Activated CD4-positive, alpha-beta T cell treated with anti-CD3 and anti-CD28 coated beads, Interleukin-2, Interleukin-4, amounts not matched to agents 100 ng/mL and 50 ng/mL, durations not matched to agents 16 hours and 8 hours (primary cell): ENCODE measurements at places on chromosomes 5 and 9.
A peak's percentile ranks its signal among the peaks of the same experiment; 100 is the strongest.

GRCh38 chr5:34021334-34021733 lies 13.5 kb upstream of the AMACR start:
- DNase-seq, result no peak

DNA sequence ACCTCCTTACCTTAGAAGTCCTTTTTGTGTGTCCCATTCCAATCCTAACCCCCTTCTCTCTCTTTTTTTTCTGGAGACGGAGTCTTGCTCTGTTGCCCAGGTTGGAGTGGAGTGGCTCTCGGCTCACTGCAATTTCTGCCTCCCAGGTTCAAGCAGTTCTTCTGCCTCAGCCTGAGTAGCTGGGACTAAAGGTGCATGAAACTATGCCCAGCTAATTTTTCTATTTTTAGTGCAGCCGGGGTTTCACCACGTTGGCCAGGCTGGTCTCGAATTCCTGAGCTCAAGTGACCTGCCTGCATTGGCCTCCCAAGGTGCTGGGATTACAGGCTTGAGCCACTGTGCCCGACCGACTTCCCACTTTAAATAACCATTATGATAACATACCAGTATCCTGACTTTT lies 17.5 kb downstream of the TMEM38B start:
- DNase-seq, result no peak

- no peak for DNase-seq
These were observed 276.6 kb downstream of the ASTN2 start for GRCh38 chr9:117138231-117138630.

DNA sequence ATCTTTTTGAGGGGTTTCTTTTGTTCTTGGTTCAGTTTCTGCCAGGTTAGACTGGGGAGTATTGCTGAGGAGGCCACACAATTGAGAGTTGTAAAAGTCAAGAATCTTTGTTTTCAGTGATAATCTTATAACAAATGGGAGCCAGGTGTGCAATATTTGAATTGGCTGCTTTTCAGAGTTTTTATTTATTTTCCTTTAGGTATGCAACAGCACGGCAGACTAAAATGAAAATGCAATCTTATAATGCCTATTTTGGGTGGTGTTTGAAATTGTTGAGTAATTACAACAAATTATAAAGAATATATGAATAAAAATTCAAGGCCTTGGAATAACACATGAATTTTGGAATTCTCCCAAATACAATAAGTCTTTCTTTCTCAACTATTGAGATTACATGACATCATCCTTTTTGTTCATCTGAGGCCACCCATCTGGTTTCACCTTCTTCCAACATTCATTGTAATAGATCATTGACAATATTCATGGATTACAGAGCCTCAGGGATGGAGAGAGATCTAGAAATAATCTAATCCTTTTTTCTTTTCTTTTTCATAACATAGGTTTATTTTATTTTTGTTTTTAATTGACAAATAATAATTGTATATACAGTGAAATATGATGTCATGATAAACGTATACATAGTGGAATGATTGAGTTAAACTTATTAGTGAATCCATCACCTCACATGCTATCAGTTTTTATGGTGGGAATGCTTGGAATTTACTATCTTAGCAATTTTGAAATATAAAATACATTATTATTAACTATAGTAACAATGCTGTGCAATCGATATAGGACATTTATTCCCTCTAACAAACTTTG lies 1061.0 kb downstream of the NR2F1-AS1 start:
- no peak for DNase-seq

GRCh38 chr5:61000887-61001286 lies 55.9 kb downstream of the NDUFAF2 start:
- DNase-seq, result no peak

DNA sequence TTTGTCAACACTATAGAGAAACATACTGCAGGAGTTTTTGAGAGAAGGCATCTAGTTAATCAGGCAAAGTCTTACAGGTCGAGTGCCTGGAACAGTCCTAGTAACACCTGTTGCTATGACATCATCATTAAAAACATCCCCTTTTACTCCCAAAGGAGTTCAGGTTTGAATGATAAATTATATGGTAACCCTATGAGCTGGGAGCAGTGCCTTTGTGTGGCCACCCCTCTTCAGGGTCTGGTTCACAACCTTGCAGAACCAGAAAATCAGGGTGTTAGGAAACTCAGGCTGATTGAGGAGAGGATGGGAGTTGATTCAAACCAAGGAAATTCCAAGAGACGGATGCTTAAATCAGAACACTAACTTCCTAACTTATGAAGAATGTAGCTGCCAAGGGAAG lies 179.1 kb upstream of the RASEF start:
- no peak for DNase-seq

DNA sequence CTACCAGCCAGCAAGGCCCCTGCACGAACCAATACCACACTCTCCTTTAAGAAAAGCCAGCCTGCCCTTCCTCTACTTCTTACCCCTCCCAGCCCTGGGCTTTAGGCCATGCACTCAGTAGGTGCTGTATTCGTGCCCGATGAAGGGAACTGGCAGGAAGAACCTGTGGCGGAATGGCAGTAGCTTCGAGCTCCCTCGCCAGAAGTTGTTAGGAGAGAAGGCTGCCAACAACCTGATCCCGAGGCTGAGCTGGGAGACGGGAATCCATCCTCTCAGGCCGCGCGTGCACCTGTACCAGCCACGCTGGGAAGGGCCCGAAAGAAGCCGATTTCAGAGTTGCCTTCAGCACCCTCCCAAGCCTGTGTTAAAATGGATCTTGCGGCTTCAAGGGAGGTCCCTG lies 45.3 kb upstream of the AKNA start:
- DNase-seq, result no peak

GRCh38 chr9:124348831-124349230 lies 66.4 kb downstream of the PSMB7 start:
- no peak for DNase-seq

DNA sequence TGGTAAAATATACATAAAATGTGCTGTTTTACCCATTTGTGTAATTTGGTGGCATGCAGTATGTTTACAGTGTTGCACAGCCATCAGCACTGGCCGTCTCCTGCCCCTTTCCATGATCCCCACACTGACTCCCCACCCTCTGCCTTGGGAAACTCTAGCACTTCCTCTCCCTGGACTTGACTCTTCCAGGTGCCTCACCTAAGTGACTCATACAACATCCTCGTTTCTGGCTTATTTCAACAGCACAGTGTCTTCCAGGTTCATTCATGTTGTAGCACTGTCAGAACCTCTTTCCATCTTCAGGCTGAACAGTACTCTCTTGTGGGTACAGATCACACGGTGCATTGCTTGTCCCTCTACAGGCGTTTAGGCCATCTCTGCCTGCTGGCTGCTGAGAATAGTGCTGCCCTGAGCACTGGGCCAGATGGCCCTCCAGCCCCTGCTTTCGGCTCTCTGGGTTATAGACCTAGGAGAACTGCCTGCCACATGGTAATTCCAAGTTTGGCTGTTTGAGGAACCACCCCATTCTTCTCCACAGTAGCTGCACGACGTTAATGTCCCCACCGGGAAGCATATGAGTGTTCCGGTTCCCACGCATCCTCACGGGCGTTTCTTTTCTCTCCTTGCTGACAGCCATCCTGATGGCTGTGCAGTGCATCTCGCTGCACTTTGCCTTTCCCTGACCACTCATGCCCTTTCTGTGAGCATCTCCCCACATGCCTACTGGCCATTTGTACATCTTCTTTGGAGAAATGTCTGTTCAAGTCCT lies 211.8 kb downstream of the FANCC start:
- no peak for DNase-seq

GRCh38 chr5:67561151-67561932 lies 364.7 kb upstream of the CD180 start:
- DNase-seq, result no peak

DNA sequence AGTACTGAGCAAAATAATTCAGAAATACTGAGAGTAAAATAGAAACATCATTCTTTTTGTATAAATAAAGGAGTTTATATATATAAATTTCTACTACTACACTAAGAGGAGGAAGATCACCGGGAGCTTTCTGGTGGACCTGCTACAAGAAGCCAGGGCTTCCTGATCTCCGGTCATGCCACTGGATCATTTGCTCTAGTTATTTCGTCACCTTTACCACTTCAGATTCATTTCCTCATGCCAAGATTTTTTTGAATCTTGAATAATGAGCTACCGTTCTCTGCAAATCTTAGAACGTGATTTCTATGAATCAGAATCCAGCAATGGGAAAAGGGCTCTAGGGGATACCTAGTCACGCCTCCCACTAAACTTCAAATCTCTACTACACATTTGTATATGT lies 51.9 kb upstream of the TBC1D9B start:
- DNase-seq, result no peak

GRCh38 chr5:115599924-115600323 lies 2.4 kb downstream of the TICAM2 start:
- no peak for DNase-seq

DNA sequence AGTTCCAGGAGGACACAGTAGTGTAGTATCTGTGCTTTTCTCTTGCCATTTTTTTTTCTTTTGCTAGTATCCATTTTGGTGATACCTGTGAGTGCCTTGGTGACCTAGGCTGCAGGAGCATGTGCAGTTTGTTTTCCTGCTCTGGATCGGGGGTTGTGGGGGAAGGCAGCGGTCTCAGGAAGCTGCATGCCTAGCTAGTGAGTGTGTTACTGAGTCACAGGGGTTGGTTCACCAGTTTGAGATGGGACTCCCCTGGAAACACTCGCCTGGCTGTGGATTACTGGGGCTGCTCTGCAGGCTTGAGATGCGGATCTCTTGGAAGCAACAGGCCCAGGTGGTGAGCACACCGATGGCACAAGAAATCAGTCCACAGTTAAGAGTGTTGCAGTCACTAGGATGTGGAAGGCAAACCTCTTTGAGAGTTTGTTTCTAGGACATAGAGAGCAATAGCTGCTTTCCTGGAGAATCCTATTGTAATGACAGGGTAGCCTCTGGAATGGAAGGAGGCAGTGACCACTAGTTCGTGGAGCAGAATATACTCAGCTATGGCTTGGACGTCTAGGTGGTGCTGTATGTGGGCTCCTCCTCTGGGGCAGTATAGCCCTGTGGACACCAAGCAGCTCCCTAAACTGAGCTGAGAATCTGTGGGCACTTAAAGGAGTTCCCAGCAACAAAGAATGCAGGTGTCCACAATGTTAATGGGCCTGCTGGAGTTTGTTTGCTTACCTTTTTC lies 20.0 kb upstream of the SPATA31E1 start:
- no peak for DNase-seq

DNA sequence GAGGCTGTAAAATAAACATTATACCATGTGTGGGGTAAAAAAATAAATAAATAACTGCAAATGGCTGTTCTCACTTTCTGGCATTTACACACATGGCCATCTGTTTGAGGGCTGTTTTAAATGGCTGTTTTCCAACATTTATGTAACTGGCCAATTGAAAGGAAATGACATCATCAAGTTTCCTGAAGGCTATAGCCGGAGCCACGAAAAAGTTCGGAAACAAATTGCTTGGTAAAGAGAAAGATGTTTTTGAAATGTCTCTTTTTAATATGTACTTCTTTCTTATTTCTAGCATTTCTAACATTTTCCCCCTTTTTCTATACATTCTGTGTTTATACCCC lies 95.4 kb upstream of the DAB2 start:
- DNase-seq, result no peak

- no peak for DNase-seq
These were observed 54.7 kb downstream of the COL23A1 start for GRCh38 chr5:178535299-178536175.

GRCh38 chr5:80985600-80986228 lies 25.6 kb downstream of the RASGRF2 start:
- DNase-seq, result no peak

DNA sequence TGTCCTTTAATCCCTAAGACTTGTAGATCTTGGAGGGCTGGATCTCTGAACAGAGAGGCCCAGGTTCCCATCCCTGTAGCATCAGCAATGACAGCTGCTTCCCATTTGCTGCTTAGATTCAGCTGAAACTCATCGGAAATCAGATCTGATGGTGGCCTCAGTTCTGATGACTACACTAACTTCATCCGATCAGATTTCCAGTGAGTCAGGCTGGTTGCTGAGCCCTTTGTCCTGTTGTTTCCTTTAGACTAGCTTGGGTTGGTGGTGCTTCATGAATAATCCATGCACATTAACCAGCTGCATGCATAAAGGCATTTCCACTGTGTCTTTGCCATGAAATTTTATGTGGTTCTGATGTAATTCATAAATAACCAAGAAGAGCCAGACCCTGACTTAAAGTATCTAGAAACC lies 195.2 kb upstream of the TUT7 start:
- no peak for DNase-seq

- no peak for DNase-seq
These were observed 148.5 kb downstream of the KIAA0825 start for GRCh38 chr5:94469894-94470329.

DNA sequence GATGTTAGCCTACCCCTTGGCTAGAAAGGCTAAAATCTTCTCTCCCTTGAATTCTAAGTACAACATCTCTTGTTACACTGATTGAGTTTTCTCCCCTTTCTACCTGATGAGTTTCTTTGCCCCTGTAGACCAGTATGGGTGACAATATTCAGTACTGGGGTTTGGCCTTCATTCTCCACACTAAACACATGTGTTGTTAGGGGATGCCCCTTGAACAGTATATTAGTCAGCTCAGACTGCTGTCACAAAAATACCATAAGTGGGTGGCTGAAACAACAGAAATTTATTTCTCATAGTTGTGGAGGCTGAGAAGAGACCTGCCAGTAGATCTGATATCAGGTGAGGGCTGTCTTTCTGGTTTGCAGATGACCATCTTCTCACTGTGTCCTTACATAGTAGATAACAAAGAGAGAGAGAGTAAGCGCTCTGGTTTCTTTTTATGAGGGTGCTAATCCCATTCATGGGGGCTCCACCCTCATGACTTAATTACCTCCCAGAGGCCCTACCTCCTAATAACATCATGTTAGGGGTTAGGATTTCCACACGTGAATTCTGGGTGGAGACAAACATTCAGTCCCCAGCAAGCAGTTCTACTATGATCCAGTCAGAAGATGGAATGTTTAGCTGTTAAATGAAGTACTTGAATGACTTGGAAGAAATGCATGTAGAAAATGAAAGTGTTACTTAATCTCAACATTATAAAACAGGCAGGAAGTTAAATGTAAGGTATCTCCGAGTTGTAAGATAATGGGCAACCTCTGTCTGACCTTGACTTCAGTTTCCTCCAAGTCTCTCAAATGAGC lies 17.5 kb downstream of the VLDLR start:
- DNase-seq, result peak; percentile 32

- no peak for DNase-seq
These were observed 171.4 kb downstream of the TLE1 start for GRCh38 chr9:81517954-81518353.

GRCh38 chr9:132341177-132341840 lies 13.5 kb downstream of the SETX start:
- DNase-seq, result no peak
